ENCODE measurements at places on chromosomes 16 and 17.
A peak's percentile ranks its signal among the peaks of the same experiment; 100 is the strongest.

DNA sequence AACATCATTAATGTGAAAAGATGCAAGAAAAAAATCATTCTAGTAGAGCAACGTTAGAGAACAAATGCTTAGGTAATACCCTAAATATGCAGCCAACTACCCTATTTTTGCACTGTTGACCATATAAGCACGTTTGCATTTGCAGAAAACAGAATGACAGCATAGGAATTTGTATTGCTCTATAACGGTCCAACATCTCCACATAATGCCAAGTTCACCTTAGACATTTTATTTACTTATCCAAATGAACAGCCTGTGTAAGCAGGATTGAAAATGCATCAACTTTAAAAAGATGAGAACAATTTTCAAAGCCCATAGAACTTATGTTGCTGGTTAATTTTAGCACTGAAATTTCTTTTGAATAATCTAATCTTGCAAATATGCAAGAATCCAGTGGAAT, 19.1 kb upstream of the RSL1D1 start:
- DNase-seq: no peak

DNA sequence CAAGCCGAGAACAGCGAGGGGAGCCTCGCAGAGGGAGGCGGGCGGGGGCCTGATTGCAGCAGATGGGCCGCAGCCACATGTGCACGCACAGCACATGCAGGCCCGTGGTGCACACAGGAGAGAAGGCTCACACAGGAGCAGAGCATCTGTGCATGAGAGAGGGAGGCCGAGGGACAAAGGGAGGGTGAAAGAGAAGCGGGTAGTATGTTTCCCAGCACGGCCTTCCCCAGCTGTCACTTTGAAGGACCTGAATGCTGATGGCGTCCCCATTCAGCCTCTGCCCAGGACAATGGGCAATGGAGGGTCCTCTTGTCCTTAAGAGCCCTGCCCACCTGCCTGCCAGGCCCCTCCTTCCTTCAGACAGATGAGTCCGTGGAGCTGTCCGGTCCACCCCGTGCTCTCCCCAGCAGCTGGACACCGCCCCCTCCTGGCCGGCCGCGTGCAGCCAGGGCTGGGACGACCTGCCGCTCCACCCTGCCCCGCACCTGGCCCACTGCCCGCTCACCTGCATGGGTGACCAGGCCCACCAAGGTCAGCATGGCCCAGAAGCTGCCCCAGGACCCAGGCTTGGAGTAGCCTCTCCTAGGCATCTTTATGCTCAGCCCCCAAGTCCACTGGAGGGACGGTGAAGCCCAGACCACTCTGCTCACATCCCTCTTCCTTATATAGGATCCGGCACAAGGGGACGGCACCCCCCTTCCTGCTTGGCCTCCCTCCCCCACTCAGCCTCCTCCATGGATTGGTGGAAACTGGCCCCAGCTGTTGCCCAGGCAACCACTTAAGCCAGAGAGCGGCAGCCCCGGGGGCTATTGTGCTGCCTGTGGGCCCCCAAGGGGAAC, at the start of gene BTBD17:
TSS of gene BTBD17 (minus strand) at position 639 of the 839 bp plus-strand sequence. CDS start at position 590, 49 bp downstream.
- DNase-seq: peak; percentile 27

DNA sequence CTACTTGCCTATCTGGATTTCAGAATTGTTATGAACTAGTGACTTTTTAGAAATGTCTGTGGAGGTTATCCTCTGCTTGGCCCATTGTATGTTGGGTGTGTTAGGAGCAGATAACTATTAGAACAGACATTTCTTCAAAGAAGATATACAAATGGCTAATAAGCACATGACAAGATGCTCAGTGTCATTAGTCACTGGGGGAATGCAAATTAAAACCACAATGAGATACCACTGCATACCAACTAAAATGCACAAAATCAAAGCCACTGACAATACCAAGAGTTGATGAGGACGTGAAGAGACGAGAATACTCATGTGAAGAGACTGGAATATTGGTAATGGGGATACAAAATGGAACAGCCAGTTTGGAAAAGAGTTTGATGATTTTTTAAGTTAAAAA, 39.2 kb downstream of the CEP112 start:
- DNase-seq: no peak

GRCh38 chr17:59375857-59376256, 44.4 kb downstream of the YPEL2 start:
- DNase-seq: no peak

DNA sequence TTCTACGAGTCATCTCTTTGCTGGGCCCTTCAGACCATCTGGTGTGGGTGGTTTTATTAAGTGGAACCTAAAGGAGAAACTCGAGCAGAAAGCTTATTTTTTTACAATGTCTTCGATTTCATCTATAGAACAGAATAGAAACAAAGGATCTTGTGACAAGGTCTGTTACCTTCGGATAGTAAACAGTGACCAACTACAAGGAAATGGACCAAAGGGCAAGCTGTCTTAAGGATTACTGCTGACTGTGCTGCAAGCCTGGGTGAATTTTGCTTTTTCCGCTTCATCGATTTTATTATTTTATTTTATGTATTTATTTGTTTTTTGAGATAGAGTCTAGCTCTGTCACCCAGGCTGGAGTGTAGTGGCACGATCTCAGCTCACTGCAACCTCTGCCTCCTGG, 348.9 kb upstream of the ERCC4 start:
- DNase-seq: no peak

DNA sequence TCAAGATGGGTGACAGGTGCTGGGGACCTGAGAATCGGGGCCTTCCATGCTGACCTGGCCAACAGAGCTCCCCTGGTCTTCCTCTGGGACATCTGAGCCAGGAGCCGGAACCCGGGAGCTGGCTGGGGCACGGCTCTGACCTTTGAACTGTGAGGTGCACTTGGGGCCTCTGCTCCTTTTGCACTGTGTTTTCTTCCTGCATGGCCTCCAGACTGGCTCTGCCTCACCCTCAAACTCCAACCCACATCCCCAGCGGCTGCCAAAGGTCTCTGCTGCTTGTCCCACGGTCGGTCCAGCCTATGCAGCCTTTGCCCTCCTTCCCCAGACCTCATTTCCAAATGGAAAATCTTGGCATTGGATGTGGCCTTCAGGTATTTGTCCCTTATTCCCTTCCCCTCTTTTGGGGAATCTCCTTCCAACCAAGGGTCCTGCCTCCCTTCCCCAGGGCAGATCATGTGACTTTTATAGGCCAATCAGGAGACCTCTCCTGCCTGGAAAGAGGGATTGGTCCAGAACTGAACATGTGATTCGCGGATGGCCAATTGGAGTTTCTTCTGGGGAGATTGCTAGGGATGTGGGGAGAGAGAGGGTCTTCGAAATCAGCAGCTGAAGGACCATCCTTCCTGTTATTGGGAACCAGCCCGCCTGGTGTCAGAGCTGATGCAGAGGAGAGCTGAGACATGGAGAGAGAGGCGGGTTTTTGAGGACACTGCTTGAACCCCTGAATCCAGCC, 117.9 kb downstream of the CYLD start:
- no peak for DNase-seq

DNA sequence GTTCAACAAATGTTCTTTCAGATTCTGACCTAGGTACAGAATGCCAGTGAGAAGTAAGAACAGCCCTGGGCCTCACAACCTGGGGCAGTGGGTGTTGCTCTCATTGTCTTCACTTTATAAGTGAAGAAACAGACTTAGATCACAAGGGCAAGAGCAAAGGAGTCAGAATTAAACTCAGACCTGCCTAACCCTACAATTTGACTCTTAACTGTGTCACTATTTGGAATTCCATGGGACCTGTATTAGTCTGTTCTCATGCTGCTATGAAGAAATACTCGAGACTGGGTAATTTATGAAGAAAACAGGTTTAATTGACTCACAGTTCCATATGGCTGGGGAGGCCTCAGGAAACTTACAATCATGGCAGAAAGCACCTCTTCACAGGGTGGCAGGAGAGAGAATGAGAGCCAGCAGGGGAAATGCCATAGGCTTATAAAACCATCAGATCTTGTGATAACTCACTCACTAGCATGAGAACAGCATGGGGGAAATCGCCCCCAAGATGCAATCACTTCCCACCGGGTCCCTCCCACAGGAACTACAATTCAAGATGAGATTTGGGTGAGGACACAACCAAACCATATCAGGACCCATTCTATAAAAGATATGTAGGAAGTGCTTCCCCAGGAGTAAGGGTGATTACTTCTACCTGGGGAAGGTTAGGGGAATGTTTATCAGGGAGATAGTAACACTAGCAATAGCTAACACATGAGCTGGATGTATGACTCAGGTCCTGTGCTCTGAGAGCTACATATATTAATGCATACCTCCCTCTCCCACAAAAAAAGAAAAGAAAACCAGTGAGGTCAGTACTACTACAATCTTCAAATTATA, 270.1 kb downstream of the SOX9 start:
- no peak for DNase-seq

DNA sequence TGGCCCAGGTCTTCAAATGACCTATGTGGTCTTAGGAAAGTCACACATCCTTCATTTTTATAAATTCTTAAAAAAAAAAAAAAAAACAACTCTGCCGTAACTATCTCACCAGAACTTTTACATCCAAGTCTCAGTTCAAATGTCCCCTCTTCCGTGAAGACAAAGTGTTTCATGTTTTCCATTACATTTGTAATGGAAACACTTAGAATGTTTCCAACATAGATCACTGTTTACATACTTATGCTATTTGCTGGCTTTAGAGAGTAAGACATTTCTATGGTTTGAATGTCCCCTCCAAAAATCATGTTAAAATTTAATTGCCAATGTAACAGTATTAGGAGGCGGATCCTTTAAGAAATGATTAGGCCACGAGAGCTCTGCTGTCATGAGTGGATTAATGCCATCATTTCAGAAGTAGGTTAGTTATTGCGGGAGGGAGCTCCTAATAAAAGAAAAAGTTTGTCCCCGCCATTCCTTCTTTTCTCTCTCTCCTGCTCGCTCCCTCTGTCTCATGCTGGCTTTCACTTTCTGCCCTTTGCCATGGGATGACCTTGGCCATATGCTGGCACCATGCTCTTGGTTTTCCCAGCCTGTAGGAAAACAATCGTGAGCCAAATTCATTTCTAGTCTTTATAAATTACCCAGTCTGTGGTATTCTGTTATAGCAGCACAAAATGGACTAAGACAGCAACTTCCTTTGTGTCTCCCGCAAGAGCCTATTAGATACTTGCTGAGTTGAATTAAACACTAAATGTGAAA, 887.8 kb upstream of the SOX9 start:
- DNase-seq: no peak

- no peak for DNase-seq
Measured at GRCh38 chr17:82492643-82493225, 26.8 kb upstream of the FOXK2 start.

DNA sequence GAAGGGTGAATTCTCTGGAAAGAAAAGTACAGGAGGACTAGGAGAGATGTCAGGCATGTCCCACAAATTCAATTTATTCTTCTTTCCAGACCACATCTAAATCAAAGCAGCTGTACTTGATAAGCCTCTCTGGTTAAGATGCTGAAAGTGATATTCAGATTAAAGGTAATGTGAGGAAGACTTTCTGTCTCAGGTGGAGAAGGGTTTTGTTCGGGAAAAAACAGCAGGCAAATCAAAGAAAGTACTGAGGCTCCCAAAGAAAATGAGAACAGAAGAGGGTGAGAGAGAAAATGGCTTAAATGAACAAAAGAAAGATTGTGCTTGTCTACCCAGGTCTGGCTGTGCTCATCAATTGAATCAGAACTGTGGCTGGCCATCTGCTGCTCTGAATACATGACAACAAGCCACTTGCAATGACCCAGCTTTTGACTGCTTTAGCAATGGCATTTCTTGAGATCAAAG, 55.6 kb downstream of the MMD start:
- no peak for DNase-seq

DNA sequence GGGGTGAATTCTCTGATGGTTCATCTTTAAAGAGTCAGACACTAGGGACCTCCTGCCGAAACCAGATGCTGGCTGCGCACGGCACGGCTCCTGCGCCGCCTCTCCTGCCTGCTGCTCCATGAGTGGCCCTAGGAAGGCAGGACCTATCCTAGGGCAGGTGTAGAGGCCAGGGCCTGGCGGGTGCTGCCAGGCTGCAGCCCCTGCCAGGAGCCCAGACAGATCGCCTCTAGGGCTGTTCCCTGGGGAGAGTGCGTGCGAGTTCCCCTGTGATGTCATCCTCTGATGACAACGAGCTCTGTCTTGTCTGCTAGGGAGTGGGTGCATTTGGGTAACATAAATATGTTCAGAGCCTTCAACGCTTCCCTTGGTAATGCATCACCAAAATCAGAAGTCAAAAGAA, 23.9 kb downstream of the SLC38A10 start:
- no peak for DNase-seq

DNA sequence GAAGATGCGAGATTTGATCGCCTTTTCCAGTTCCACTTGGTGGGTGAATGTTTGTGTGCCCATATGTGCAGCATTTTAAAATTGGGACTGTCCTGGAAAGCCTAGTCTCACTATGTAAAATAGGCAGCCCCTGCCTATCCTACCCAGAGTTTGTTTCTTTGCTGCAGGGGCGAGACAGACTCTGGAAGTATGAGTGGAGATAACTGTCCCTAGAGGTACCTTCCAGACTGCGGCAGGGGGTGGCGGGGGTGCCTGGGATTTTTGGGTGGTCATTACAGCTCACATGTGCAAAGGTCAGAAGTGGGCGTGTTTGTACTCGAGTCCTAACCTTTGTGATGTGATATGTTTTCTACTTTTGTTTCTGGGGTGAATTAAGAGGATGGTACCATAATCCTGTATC, 36.6 kb downstream of the MPRIP start:
- DNase-seq: no peak

DNA sequence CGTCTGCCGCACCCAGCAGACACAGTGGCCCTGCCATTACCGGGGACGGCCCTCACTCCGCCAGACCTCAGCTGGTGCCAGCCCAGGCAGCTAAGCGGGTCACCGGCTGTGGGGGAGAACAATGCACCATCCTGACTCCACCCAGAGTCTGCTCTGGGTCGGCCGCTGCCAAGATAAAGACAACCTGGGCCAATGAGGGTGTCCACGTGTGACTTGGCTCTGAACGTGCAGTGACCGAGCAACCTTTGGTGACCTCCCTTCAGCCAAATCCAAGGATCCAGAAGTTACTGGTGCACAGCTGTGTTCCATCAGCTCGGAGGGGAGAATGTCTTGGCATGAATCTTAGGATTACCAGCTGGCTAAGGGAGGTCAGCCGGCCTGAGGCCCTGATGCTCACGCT, 155.9 kb downstream of the NTN1 start:
- DNase-seq: no peak

DNA sequence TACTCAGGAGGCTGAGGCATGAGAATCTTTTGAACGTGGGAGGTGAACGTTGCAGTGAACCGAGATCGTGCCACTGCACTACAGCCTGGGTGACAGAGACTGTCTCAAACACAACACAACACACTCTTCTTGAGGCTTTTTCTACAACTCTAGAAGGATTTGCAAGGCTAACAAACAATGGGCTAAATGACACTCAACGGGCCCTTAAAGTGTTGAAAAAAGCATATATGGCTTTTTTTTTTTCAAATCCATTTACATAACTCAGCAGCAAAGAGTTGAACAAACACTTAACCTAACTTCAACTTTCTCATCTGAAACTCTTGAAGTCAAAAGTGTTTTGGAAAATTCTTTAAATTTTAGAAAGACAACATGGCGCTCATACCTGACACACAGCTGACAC, 22.3 kb downstream of the CDR2 start:
- no peak for DNase-seq
